ENCODE measurements at places on chromosomes 3 and 15.

DNA sequence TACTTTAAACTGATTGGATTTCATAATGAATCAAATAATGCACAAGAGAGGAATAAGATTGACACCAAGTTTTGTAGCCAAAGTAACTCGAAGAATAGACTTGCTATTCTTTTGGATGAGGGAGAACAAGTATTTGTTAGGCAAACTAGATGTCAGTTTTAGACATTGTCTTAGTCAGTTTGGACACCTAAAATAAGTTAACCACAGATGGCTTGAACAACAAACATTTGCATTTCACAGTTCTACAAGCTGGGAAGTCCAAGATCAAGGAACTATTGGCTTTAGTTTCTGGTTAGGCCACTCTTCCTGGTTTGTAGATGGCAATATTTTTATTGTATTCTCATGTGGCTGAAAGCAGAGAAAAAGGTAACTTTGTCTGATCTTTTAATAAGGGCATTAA is 61.3 kb upstream of the OSTN start:
- no peak overlapping the region for H3K4me3 ChIP-seq
- H3K27ac ChIP-seq = no peak overlapping the region
- no peak for DNase-seq
- H3K36me3 ChIP-seq = no peaks in the 10 kb centered on the region

- H3K36me3 ChIP-seq = no peaks in the 10 kb centered on the region
- no peaks in the 10 kb centered on the region for H3K27me3 ChIP-seq
- H3K27ac ChIP-seq = no peak overlapping the region
- DNase-seq = no peak
- no peak overlapping the region for H3K4me3 ChIP-seq
Observed at GRCh38 chr3:184687363-184688015, 24.4 kb downstream of the MAGEF1 start.

DNA sequence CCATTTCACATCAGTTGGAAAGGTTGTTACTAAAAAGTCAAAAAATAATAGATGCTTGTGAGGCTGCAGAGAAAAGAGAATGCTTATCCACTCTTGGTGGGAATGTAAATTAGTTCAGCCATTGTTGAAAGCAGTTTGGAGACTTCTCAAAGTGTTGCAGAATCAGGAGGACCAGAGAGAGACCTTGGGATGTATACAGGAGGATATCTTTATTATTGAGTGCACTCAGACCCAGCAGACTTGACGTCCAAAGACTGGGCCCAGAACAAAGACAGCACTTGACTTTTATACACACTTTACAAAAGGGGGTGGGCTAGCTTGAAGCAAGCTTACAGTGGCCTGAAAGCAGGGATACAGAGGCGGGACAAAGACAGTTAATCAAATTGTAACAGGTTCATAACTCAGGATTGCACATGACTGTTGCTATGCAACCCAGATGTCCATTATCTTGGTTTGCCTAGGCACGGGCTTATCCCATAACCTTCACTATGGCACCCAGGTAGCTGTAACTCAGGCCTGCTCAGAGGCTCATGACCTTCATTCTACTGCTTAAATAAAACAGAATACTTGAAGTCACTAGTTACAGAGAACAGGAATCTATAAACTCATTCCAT is 127.7 kb downstream of the SPATA16 start:
- no peak overlapping the region for H3K27ac ChIP-seq
- no peak for DNase-seq
- H3K36me3 ChIP-seq = no peaks in the 10 kb centered on the region
- H3K27me3 ChIP-seq = no peaks in the 10 kb centered on the region
- no peaks in the 10 kb centered on the region for H3K4me1 ChIP-seq
- H3K4me3 ChIP-seq = no peak overlapping the region

- no peaks in the 10 kb centered on the region for H3K36me3 ChIP-seq
- H3K27ac ChIP-seq = no peak overlapping the region
- no peak for DNase-seq
- H3K4me3 ChIP-seq = no peak overlapping the region
- no peaks in the 10 kb centered on the region for H3K4me1 ChIP-seq
Observed at GRCh38 chr3:139715743-139716360, 38.1 kb upstream of the NMNAT3 start.

- H3K36me3 ChIP-seq = no peaks in the 10 kb centered on the region
- no peaks in the 10 kb centered on the region for H3K4me1 ChIP-seq
- no peak for DNase-seq
- H3K27ac ChIP-seq = no peak overlapping the region
Observed at GRCh38 chr3:128505771-128506170, 12.8 kb upstream of the GATA2 start.

DNA sequence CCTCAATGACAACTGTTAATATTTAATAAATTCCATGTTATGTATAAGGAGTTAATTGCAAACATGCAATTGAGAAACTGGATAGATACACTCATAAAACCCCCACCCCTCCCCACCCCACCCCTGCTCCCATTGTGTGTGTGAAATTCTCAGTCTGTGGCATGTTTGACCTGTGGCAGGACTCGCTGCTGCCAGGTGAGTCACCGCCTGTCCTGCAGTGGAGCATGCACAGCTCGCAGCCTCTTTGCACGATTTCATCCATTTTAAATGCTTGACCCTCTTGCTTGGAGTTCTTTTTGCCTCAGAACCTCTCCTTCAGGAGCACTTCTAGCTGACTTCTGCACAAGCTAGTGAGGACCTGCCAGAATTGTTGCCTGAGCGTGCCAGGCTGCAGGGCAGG is 5.3 kb upstream of the APEH start:
- no peak overlapping the region for H3K4me3 ChIP-seq
- peaks cover 14% of the 10 kb centered on the region for H3K4me1 ChIP-seq
- no peak overlapping the region for H3K27ac ChIP-seq
- H3K27me3 ChIP-seq = no peaks in the 10 kb centered on the region
- no peaks in the 10 kb centered on the region for H3K36me3 ChIP-seq

GRCh38 chr15:82856397-82857170 is 47.2 kb downstream of the WHAMM start:
- no peaks in the 10 kb centered on the region for H3K36me3 ChIP-seq
- H3K27ac ChIP-seq = no peak overlapping the region
- peaks cover 31% of the 10 kb centered on the region for H3K4me1 ChIP-seq
- no peaks in the 10 kb centered on the region for H3K27me3 ChIP-seq
- no peak for DNase-seq

DNA sequence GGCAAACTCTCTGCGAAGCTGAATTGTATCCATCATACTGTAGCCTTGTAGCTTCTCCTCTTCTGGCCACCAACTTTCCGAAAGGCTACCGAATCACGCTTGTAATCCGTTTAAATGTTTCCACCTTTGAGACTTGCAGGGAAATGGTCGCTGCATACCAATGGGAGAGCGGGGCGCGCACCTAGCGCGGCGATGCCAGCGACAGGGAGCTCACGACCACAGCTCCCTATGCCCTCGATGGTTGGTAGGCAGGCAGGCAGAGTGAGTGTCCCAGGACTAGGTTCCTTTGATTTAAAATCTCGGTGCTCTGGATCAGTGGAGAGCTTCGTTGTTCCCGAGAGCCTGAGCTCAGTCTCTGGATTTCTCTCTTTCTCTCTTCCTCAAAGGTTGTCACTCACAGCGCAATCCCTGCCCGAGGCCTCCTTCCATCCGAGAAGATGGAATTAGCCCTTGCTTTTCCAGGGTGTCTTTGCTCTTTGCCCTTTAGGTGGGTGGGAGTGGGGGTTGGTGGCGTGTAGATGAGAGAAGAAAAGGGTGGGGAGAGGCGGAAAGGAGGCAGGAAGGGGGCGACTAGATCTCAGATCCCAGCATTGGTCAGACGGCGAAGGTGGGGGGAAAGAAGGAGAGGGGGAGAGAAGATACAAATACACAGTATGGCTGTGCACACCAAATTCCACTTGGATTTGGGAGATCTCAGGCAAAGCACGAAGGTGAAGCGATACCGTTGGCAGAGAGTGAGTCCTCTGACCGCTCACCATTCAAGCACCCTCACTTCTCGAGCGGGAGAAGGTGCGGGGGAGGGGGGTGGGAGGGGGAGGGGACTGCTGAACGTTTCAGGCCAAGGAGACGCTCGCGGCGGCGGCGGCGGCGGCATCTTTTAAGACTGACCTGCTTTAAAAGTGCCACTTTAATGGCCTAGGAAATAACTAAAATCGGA is at the start of gene SLITRK3:
TSS of gene SLITRK3 (minus strand) at position 745 of the 937 bp plus-strand sequence. CDS start 5,554 bp downstream, outside the sequence.
- no peaks in the 10 kb centered on the region for H3K4me1 ChIP-seq
- H3K36me3 ChIP-seq = no peaks in the 10 kb centered on the region
- H3K27ac ChIP-seq = no peak within 1 kb of the TSS
- H3K4me3 ChIP-seq = no peak within 1 kb of the TSS

GRCh38 chr15:49438962-49439631 is 16.1 kb downstream of the FGF7 start:
- no peaks in the 10 kb centered on the region for H3K4me1 ChIP-seq
- no peaks in the 10 kb centered on the region for H3K36me3 ChIP-seq
- no peaks in the 10 kb centered on the region for H3K27me3 ChIP-seq
- H3K27ac ChIP-seq = no peak overlapping the region
- DNase-seq = no peak

DNA sequence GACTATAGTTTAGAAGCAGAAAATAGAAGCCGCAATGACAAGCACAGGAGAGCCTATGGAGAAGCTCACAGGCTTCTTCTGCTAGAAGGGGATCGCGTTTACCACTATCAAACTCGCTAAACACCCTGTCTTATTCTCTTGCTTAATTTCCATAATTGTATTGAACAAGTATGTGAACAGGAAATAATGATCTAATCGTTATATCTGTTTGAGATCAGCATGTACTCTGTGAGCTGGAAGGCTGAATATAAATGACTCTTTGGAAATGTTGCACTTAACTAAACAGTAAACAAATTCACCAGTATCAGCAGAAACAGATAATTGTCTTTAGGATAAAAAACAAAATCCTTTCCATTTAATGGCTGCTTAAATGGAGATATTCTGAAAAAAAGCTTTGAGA is 15.0 kb downstream of the NEK10 start:
- DNase-seq = no peak
- H3K27ac ChIP-seq = no peak overlapping the region
- H3K4me3 ChIP-seq = no peak overlapping the region
- no peaks in the 10 kb centered on the region for H3K36me3 ChIP-seq
- peaks cover 22% of the 10 kb centered on the region for H3K4me1 ChIP-seq

- no peaks in the 10 kb centered on the region for H3K27me3 ChIP-seq
- no peak overlapping the region for H3K27ac ChIP-seq
- DNase-seq = no peak
- no peaks in the 10 kb centered on the region for H3K4me1 ChIP-seq
- no peaks in the 10 kb centered on the region for H3K36me3 ChIP-seq
Observed at GRCh38 chr3:181493423-181493822, 218.3 kb upstream of the SOX2 start.

- no peak overlapping the region for H3K27ac ChIP-seq
- H3K4me3 ChIP-seq = no peak overlapping the region
- no peak for DNase-seq
- no peaks in the 10 kb centered on the region for H3K36me3 ChIP-seq
- H3K27me3 ChIP-seq = peaks cover 5% of the 10 kb centered on the region
- no peaks in the 10 kb centered on the region for H3K4me1 ChIP-seq
Observed at GRCh38 chr15:62969442-62970089, 73.0 kb upstream of the TPM1 start.

DNA sequence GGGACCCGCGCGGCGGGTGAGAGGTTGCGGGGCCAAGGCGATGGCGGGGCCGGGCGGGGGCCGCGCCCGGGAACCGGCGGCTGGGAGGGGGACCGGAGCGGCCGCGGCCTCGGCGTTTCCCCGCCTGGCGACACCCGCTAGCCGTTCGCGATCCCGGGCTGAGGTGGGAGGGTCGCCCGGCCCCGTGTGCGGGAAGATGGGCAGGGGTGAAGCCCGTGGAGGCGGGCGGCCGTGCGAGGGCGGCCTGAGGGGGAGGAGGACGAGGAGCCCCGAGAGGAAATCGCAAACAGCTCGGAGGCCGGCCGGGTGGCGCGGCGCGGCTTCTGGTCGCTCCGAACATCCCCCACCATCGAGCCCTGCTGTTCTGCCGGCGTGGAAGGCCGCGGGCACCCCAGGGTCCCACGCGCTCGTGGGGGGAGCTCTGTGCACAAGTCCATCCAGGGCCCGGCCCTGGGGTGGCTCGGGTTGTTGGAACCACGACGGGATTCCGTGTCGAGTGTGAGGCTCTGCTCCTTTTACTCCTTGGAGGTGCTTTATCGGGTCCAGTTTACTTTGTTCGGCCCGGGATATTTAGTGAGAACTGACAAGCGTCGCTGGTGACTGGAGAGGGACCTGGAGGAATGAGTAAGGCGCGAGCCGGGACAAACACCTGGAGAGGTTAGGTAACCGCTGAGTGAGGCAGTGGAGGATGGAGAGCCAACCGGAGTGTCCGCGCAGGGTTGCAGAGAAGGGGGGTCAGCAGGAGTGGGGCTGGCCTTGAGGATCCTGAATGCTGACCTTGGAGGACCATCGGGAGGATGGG is 728 bp downstream of the CRTC3 start:
- no peaks in the 10 kb centered on the region for H3K27me3 ChIP-seq
- peaks cover 24% of the 10 kb centered on the region for H3K4me1 ChIP-seq
- peak; percentile 49 for DNase-seq
- H3K36me3 ChIP-seq = no peaks in the 10 kb centered on the region
